COLO829 (cell line): ENCODE measurements at places on chromosomes 12 and 14.
A peak's percentile ranks its signal among the peaks of the same experiment; 100 is the strongest.

DNA sequence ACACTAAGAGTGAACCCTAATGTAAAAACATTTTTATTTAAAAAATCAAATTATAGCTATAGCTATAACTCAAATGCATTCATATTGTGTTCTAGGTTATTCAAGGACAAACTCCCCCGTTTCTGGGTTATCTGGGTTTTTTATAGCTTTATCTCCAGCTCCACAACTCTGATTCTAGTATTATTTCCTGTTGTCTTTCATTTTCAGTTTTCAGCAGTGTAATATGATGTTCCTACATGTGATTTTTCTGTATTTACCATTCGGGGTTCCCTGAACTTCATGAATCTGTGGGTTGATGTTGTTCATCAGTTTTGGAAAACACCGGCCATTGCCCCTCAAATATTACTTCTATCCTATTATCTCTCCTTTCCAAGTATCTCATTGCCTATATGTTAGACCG lies 221.9 kb upstream of the FOXN3 start:
- no peak for DNase-seq

- no peak for DNase-seq
Measured at GRCh38 chr12:49942921-49943624, 7.5 kb upstream of the AQP2 start.

DNA sequence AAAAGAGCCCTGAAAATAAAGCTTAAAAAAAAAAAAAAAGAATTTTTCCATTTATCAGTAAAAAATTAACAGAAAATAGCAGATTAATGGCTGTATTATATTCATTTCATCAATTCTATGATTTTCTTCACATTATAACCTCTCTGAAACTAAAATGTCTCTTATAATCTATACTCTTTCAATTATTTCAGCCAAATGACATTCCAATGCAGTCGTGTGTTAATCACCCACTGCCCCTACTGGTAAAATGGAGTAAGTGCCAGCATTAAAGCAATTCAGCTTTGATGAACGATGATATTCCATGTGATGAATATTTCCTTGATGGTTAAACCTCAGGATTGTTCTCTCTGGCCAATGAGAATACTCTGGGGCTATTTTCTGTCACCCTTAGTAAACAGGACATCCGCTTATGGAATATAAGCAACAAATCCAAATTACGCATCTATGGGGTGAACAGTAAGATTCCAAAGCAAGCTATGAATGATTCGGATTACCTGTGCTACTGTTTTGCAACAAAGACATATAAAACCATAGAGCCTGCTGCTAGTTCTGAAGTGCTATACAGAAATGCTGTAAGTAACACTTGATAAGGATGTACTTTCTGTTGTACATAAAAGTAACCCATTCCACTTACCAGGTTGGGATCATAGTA lies 20.3 kb upstream of the SYCP3 start:
- DNase-seq = peak; percentile 62

DNA sequence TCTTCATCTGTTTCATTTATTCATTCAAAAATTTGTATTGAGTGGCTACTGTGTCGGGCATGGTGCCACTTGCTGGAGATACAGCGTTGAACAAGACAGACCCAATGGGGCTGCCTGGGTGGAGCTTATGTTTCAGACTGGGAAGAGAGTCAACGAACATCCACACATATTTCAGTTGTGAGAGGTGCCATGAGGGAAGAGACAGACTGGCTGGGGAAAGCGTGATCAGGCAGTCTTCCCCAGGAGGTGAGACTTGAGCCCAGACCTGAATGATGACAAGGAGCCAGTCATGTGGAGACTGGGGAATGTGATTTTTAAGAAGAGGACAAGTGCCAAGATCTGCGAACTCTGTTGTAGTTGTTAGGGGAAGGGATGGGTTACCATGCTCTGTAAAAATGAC lies 12.2 kb downstream of the BICD1 start:
- no peak for DNase-seq

GRCh38 chr12:103415681-103416080 lies 80.1 kb downstream of the C12orf42 start:
- no peak for DNase-seq

DNA sequence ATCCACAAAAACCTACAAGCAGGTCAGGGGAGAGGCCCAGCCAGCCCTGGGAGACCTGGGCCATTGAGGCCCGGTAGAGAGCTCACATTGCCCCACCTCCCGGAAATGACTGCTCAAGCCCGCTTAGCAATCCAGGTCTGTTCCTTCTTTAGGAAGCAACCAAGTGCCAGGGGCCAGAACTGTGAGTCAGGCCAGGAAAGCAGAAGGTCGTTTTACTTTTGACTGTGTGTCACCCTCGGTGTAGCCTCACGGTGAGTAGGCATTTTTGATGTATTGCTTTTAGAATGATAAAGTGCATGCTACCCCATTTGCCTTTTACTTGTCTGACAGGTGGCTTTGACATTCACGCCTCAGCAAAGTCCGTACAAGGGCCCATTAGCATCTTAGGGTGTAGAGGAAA lies 25.4 kb upstream of the PWP1 start:
- DNase-seq = no peak

- no peak for DNase-seq
Measured at GRCh38 chr14:20687362-20688166, 1.0 kb upstream of the ANG start.

DNA sequence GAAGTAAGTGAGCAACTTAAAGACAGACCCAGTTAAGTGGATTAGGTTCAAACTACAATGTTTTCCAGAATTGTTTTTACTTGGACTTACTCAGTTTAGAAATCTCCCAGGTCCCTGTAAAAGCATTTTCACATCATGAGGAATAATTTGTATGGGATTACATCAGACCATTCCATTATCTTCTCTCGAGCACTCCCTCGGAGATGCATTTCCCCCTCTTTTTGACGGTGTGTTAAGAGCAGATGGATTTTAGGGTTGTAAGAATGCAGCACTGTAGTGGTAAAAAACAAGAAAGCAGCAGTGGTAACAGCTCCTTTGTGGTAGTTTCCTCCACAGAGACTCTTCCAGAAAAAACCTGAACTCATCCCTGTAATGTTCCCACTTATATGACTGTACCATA lies 488.4 kb downstream of the BCAT1 start:
- no peak for DNase-seq

- DNase-seq = no peak
Measured at GRCh38 chr12:130162267-130162666, at the start of gene FZD10. Gene FZD10 (plus strand): TSS chr12:130162464. CDS start chr12:130162943, 479 bp downstream.

DNA sequence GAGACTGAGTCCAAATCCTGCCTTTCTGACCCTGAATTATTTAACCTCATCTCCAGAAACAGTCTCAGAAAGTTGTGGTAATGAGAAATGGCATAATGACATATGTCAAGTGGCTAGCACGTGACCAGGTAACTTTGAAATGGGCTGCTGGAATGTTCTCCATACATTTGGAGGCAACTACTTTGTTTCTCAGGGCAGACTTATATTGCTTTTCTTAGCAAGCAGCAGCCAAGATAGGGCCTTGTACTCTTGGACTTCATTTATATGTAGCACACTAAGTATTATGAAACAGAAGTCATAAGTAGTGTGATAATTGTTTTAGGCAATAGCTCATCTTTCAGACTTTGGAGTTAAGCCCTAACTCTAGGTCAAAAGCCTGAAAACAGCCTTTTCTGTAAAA lies 494.7 kb downstream of the NPAS3 start:
- DNase-seq = no peak

GRCh38 chr12:27193854-27194544 lies 50.1 kb upstream of the STK38L start:
- DNase-seq = no peak

DNA sequence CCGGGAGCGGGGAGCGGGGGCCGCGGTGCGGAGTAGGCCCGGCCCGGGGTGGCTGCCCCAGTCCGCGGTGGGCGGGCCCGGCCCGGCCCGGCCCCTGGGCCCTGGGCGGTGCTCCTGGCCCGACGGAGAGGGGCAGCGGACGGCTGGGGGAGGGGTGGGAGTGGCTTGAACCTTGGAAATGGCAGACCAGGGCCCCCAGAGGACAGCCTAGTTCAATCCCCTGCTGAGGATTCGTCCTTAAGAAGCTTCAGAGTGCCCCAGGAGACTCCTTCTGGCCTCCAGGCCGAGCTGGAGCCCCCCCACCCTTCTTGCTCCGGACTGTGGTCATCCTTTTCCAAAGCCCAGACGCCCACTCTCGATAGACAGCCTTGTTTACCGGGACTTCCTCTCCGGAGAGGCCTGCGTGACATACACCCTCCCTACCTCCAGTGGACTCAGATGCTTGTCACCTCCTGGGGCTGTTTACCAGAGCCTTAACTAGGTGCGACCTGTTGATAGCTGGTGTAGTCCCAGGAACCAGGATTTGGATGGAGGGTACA lies 458 bp downstream of the KHNYN start:
- peak; percentile 54 for DNase-seq

DNA sequence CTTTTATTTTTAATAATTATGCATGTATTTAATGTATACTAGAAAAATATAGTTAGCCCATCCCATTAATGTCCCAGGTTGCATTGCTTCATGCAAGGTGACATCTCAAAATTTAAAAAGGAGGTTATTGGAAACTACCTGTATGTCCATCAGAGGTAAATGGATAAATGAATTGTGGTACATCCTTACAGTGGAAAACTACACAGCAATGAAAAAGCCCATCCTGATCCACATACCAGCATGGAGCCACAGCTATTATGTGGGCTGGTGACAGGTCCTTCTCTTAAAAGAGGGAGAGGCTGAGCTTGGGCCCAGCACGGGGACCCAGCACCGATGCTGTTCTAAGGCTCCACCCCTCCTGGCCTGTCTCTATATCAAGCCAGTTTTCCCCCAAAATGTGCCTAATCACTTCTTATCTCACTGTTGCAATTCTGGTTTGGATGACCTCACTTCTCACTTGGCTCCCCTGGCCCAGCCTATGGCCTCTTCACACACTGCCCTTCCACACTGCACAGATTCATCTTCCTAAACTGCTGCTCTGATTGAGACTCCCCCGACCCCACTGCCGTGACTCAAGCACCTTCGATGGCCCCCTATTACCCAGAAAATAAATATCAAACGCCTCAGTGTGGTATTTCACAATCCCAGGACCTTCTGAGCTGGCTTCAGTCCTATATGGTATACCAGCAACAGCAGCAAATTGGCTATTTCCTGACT lies 97.1 kb upstream of the NCOR2 start:
- DNase-seq = no peak
